ENCODE measurements at places on chromosomes 12 and 14. TPM values are rescaled to one million over a fixed set of nuclear protein-coding genes. Genes with fewer than 3 reads are reported as not detected.

PRKAB1 gene
- total RNA-seq: 53.3 TPM

YAF2 gene
- total RNA-seq: 33.4 TPM

IFNG-AS1 gene
- total RNA-seq: 0.71 TPM

KIAA0586 gene
- 14.2 TPM for total RNA-seq

SUOX gene
- 26.3 TPM for total RNA-seq

- DNase-seq: no peak
Observed at GRCh38 chr12:50006280-50006679, 19.0 kb downstream of the RACGAP1 start.

DNA sequence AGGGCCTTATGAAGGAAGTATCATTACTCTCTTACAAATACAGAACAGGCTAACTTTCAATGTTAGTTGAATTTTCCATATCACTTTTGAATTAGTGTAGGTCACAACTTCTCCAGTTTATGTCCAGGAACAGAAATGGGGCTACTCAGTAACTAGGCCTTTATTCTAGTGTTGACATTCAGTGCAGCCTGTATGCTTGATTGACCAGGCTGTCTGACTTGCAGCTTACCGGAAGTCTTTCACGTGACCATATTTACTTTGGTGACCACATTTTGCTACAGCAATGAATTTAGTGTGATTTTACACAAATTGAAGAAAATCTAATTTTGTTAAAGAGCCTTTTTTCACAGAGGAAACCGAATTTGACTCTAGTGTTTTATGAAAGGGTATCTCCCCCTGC, 12.4 kb downstream of the MTERF2 start:
- DNase-seq: no peak

- DNase-seq: no peak
Observed at GRCh38 chr12:65313719-65314317, 35.3 kb downstream of the MSRB3 start.

DNA sequence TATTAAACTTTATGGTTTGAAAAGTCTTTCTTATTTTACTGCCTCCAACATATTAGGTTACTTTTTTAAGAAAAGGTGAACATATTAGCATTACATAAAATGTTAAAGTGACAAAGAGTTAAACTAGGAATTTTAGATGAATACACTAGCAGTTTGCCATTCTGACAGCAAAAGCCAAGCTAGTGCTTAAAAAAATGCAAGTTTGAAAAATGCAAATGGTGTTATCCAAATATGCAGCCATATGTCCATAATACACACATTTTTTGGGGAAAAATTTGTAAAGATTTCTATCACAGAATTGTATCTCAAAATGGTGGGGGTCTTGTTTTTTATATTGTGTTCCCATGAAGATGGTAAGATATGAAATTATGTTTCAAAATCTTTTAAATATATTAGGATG, 466.1 kb downstream of the FOXG1 start:
- no peak for DNase-seq

DNA sequence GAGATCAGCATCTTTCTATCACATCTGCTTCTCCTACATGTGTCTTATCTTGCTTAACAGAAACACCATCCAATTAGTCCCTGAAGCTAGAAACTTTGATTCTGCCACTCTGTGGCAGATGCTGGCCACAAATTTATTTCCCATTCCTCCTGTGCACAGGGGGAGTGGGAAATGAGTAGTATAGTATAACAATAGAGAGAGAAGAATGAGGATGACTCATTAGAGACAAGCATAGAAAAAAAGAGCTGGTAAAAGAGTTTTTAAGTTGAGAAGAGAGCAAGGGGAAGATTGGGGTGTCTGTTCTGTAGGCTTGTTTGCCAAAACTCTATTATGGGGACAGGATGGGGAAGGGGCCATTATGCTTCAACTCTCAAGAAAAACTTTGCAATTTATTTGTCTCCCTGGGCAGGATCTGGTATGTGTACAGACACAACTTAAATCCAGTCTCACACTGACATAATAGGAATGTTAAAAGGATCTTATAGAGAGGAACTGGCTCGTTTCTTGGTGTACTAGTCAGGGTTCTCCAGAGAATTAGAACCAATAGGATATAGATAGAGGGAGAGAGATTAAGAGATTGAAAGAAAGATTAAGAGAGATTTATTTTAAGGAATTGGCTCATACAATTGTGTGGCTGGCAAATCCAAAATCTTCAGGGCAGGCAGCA, 142.6 kb upstream of the CPSF6 start:
- DNase-seq: no peak

- DNase-seq: no peak
Observed at GRCh38 chr12:55470088-55470829, at the start of gene OR6C70. OR6C70 (minus strand) TSS chr12:55470138; CDS start chr12:55470138, 0 bp downstream.

- DNase-seq: no peak
Observed at GRCh38 chr12:47112679-47113078, 32.9 kb upstream of the AMIGO2 start.

DNA sequence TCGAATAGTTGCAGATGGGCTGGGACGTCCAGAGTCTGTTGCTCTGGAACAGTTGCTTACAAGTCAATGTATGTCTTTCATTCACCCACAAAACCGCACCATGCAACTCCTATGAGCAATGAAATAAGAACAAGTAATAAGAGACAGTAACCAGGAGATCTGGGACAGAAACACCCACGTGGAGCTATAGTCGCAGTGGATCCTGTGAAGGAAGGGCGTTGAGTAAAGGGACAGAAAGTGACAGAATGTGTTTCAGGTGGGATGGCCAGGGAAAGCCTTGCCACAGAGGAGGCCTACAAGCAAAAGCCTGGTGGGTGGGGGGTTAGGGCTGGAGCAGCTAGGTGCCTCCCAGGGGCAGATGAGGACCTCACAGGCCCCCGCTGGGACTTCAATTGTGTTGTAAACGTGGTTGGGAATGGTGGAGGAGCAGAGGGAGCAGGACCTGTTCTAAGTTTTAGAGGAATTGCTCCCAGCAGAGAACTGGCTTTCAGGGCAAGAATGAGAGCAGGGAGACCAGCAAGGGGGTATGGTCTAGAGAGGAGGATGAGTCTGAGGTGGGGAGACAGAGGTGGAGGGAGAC, 86.7 kb upstream of the FZD10 start:
- no peak for DNase-seq

- no peak for DNase-seq
Observed at GRCh38 chr14:35808076-35808637, 938 bp downstream of the RALGAPA1 start.

Measured in left lung (tissue), 14 donors.